ENCODE measurements at places on chromosomes 5 and 9. TPM values are rescaled to one million over a fixed set of nuclear protein-coding genes. Genes with fewer than 3 reads are reported as not detected.

Gene DIMT1
- 38.3 TPM for total RNA-seq

Gene PIGO
- total RNA-seq = 44.1 TPM

Gene PALM2AKAP2
- 0.51 TPM for total RNA-seq

Gene HTR1A
- total RNA-seq = not detected

Gene AQP7
- total RNA-seq = 0.33 TPM

Gene VLDLR
- 17.1 TPM for total RNA-seq

Gene FOXD1
- 15.8 TPM for total RNA-seq

Gene C5orf46
- not detected for total RNA-seq

Gene CD74
- total RNA-seq = not detected

Gene WDR31
- total RNA-seq = 1.6 TPM

Gene OR5C1
- not detected for total RNA-seq

Gene COL5A1
- 37.0 TPM for total RNA-seq

Gene PLAC8L1
- 0.38 TPM for total RNA-seq

Gene FGF1
- 0.42 TPM for total RNA-seq

Gene OLFML2A
- total RNA-seq = 34.4 TPM

Gene CARTPT
- total RNA-seq = not detected

Gene ST8SIA4
- total RNA-seq = 0.45 TPM

Gene AK1
- 75.9 TPM for total RNA-seq

Gene FOXD4L6
- not detected for total RNA-seq

Gene SPINK13
- 0.31 TPM for total RNA-seq

Gene TICAM2
- 1.5 TPM for total RNA-seq

Gene SEMA6A
- total RNA-seq = 0.15 TPM

Gene SAXO1
- not detected for total RNA-seq

Gene ANKRD20A1
- 1.5 TPM for total RNA-seq

Gene F2R
- 57.3 TPM for total RNA-seq

Gene MED10
- 72.4 TPM for total RNA-seq

Gene TRIO
- total RNA-seq = 107 TPM

Gene SOHLH1
- not detected for total RNA-seq

Gene LAMC3
- total RNA-seq = 2.1 TPM

Gene SLC4A9
- not detected for total RNA-seq

Gene NIM1K
- total RNA-seq = 0.26 TPM

Gene DRD1
- 0.07 TPM for total RNA-seq

Gene PCDHA7
- 0.07 TPM for total RNA-seq

Gene SMIM33
- total RNA-seq = not detected

Data from A549 treated with dexamethasone at 1 μM for 4 hours (cell line).